ENCODE measurements at places on chromosomes 5 and 9.
A peak's percentile ranks its signal among the peaks of the same experiment; 100 is the strongest.

DNA sequence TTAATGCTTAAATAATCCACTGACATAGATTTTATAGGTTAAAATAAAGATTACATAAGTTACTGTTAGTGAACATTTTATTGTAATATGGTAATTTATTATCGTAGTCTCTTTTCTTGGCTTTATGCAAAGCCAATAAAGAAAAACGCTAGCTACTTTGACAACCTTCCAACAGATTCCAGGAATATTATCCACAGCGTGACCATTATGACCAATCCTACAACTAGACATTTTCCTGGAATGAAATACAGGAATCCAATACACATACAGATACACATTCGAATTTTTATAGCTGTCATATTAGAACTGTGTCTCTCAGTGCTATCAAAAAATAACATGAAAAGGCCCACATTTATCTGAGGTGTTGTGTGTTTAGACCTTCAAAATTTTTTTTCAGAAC, 13.1 kb downstream of the RPS23 start:
- no peak for DNase-seq

DNA sequence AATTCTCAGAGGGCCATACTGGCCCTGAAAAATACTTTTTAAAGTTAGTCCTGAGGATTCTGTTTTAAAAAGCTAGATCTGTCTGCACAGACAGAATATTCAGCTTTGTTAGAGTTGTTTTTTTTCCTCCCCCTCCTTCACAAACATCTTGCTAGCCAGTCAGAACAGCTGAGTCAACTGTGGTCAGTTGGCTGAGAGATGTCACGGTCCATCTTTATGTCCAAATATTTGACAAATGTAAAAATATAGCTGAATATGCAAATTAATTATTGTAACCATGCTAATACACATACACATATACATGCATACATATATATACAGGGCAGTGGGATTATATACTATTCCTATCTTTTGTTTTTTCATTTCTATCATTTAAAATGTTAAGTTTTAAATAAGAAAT, 33.9 kb downstream of the UNC13B start:
- DNase-seq = no peak

DNA sequence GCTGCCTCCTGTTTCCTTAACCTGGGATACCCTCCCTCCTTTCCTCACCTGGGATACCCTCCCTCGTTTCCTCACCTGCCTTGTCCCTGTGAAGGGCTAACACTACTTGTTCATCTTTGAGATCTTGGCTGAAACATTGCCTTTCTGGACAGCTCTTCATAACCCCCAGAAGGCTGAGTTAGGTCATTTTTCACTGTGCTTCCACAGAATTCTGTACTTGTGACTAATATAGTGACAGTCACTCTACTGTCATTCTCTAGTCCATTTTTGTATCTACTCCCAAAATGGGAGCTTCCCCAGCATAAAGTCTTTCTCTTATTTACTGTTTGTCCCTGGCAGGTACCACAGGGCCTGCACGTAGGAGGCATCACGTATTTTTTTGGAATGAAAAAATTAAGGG, 21.5 kb upstream of the DAB2 start:
- DNase-seq = no peak

- DNase-seq = no peak
Measured at GRCh38 chr9:122248448-122248865, 16.2 kb downstream of the RBM18 start.

DNA sequence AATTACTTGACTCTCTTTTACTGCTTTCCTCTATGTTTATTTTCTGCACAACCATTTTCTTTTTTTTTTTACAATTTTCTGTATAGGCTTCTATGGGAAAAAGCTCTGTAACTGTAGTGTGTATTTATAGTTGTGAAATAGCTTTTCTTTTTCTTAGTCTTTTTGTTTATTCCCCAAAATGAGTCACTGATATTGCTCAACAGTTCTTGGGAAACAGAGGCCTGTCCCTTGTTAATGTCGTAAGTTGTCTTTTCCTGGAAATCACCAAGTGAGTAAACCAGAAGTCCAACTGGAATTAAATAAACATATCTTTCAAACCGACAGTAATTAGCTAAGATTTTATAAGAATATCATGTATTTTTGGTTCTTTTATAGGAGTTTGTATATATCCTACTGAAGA, 325.1 kb upstream of the PRR16 start:
- no peak for DNase-seq

DNA sequence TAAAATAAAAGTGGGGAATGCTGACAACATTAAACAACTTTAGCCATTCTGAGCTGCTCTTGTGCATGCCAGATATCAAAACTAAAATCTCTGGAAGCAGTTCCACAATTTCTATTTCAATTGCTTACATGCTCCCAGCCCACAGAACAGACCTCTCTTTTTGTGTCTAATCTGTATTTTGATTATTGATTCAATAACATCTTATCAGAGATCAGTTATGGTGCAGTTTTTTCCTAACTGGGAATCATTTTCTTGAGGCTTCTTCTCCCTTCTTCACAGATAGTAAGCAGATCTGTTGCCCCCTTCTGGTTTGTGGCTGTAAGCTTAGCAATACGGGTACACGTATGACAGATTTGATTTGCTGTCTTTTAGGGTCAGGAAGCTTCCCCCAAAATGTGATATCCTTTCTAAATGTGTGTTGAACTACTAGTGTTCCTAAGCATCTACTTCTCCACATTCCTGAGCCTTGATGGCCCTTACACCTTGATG, 39.4 kb downstream of the MRPS27 start:
- DNase-seq = no peak

- DNase-seq = no peak
Measured at GRCh38 chr5:5767286-5767928, 344.9 kb downstream of the ICE1 start.

- DNase-seq = no peak
Measured at GRCh38 chr5:133334796-133335639, 277.3 kb downstream of the FSTL4 start.

DNA sequence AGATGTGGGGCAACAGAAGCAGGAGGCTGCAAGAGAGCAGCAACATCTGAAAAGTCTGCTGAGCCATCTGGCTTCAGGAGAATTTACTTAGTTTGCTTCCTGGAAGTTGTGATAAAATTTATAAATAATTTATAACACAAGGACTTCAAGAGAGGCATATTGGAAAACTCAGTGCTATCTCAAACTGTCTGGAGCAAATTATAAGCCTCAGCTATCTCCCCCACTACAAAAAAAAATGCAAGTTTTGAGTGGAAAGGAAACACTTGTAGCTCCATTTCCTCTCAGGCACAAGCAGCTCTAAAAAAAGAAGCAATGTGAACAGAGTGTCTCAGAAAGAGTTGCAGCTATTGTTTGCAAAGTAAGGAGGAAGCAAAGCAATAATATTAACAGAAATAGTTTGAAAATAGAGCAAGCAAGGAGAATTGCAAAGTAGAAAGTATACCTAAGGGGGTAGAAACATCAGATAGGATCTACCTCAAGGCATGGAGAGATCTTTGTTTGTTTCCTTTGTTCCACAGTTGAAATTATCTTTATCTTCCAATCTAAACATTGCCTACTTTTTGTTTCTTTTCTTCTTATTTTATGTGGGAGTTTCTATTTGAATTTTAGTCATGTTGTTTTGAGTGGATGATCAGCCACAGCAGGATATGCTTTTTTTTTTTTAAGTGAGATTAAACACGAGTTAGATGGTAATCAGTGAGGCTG, 55.9 kb upstream of the IL6ST start:
- DNase-seq = peak; percentile 66

DNA sequence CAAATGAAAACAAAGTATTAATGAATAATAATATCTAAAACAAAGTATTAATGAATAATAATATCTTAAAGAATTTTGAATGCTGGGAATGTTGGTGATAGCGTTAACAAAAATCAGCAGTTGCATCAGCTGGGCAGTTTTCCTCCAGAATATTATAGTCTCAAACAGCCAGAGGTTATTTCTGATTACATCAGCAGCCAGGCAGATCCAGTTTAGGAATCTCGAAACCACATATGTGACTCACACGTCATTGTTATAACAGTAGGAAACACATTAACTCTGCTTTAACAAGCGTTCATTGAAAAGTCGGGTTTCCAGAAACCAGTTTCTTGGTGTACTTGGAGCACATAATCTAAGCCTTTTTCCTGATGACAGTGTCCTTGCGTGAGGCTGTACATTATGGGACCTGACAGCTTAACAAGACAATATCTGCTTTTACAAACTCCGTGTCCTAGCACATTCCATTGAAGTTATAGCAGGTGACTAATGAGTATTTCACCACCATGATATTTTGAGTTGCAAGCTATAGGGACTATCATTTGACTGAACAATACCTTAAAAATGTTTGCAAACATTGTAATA, 559.5 kb upstream of the KLF4 start:
- no peak for DNase-seq

DNA sequence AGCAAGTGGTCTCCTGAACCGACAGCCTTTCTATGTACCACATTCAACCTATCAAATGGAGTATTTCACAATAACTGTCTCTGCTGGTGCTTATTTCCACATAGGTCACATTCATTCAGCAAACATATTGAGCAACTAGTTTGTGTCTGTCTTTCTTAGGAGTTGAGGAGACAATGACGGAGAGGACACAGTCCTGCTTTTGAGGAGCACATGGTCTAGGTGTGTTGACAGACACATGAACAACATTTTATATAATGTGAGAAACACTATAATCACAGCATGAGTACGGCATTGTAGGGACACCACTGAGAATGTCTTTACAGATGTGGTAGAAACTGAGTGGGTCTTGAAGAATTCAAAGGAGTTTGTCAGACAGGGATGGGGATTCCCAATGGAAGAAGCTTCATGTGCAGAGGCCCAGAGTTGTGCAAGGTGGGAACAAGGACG, 28.5 kb downstream of the NFIL3 start:
- DNase-seq = no peak

- DNase-seq = no peak
Measured at GRCh38 chr5:120229036-120229435, 235.1 kb upstream of the PRR16 start.

- DNase-seq = no peak
Measured at GRCh38 chr9:13020146-13021040, 245.6 kb downstream of the LURAP1L start.

DNA sequence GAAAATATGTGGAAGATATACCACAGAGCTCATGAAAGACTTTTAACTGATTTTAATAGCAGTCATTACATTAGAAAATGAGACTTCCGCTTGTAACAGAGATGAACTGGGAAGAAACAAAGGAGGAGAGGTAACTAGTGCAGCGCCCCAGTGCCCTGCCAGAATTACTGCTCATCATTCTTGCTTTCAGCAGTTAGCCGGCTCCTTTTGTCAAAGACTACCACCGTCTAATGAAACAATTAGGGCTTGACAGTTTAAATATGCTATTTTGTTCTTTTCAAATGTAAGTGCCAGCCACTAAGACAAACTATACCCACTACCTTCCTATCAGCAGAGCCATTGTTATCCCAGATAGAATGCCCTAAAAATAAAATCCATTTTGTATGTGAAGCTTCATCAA, 328.4 kb downstream of the EFNA5 start:
- DNase-seq = no peak

DNA sequence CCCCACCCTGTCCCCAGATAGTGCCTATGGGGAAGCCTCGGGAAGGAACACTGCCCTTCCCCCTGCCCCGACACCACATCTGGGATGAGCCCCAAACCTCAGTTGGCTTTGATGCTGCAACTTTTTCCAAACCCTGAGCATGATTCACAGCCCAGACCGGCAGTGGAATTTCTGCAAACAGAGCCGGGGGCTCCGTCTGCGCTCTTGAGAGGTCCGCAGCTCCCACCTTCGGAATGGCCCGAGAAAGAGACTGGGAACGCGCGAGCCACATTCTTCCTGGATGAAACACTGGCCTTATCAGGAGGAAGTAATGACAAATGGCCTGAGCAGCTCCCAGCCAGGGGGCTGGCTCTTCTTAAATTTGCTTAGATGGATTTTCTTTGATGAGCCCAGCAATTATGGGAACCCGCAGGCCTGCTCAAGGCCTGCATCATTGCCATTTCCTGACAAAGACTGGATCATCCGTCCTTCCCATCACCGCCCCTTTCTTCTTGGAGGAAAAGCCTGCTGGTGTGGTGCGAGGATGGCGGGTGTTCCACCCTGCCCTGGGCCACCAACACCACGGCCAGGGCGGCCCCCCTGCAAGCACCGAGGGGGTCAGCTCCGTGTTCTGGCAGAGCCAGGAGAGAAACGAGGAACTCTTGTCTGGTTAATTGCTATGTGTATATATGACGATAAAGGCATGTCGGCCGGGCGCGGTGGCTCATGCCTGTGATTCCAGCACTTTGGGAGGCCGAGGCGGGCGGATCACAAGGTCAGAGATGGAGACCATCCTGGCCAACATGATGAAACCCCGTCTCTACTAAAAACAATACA, 38.8 kb upstream of the COL5A1 start:
- DNase-seq = peak; percentile 31

GRCh38 chr5:107425541-107426031, 245.2 kb downstream of the EFNA5 start:
- DNase-seq = no peak

DNA sequence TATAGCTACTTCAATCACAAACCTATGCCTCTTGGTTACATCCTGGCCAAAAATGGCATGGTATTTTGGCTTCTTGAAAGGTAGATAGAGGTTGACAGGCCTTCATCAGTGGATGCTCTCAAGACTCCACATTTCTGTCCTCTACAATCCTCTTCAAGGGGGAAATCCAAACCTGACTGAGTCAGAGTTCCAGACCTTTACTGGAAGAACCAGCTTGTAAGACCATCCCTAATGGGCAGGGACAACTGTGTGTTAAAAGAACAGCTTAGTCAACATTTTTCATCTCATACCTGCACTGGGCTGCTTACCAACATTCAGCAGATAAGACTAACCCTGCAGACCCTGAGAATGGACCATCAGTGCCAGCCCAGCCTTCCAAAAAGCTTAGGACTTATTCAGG, 155.7 kb downstream of the CDK5RAP2 start:
- no peak for DNase-seq

DNA sequence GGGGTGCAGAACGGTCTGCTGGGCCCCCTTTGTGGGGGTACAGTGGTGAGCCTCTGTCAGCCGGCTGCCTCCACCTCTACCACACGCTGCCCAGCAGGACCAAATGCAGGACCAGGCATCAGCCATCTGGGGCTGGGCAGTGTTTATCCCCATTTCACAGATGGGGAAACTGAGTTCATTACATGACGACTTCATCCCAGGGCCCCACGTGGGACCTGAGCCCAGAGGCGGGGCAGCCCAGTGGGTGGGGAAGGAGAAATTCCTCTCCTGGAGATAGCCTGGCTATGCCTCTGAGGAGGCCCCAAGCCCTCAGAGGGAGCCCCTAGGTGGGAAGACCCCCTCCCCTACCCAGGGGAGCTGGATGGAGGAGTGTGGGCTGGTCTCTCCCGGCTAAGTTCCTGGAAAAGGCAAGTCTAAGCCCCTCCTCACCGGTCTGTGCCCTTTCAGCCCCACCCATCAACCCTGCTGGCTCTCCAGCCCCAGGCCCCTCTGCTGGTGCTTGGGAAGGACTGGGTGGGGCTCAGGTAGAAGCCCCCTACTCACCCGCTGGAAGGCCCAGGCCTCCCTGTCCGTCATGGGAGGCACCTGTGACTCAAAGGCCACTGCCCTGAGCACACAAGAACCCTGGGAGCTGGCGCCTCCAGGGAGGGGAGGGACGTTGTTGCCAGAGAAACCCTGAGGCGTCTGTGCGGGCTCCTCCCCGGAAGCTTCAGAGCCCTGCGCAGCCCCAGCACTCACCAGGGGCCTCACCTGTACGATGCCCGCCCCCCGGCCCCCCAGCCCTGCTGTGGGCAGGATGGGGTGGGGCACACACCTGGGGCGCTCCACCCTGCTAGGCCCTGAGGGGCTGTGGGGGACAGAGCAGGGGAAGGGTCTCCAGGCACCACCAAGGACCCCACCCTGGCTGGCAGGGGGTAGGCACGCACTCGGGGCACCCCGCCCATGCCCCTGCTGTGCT, 7.4 kb upstream of the CCDC187 start:
- no peak for DNase-seq

- no peak for DNase-seq
Measured at GRCh38 chr9:86347991-86348390, 6.2 kb downstream of the TUT7 start.

Measured in activated CD4-positive, alpha-beta T cell treated with anti-CD3 and anti-CD28 coated beads, Interleukin-2, amount 10 ng/mL, durations not matched to agents 24 days and 14 days (primary cell).